ENCODE measurements at places on chromosomes 11 and 22. TPM values are rescaled to one million over a fixed set of nuclear protein-coding genes. Genes with fewer than 3 reads are reported as not detected.

GRCh38 chr11:114392735-114393667, 7.3 kb downstream of the C11orf71 start:
- DNase-seq = no peak

GRCh38 chr22:35312198-35313059, 12.7 kb downstream of the TOM1 start:
- DNase-seq = peak; percentile 83

SPI1 gene
- polyA plus RNA-seq = 3.3 TPM

DNA sequence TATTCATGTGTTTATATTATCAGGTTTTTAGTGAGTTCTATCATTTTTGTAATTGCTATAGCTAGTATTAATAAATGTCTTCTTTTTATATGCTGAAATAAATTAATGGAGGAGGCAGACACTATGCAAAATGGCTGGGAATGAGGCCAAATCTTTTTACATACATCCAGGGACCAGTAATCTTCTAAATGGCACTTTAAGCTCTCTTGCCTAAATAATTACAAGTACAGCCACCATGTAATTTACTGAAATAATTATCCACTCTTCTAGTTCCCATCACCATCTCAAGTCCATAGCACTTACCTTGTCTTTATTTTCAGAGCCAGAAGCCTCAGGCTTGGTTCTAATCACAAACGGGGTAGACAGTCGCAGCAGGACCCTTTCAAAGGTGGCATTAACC, 79.1 kb downstream of the GUCY1A2 start:
- no peak for DNase-seq

DNA sequence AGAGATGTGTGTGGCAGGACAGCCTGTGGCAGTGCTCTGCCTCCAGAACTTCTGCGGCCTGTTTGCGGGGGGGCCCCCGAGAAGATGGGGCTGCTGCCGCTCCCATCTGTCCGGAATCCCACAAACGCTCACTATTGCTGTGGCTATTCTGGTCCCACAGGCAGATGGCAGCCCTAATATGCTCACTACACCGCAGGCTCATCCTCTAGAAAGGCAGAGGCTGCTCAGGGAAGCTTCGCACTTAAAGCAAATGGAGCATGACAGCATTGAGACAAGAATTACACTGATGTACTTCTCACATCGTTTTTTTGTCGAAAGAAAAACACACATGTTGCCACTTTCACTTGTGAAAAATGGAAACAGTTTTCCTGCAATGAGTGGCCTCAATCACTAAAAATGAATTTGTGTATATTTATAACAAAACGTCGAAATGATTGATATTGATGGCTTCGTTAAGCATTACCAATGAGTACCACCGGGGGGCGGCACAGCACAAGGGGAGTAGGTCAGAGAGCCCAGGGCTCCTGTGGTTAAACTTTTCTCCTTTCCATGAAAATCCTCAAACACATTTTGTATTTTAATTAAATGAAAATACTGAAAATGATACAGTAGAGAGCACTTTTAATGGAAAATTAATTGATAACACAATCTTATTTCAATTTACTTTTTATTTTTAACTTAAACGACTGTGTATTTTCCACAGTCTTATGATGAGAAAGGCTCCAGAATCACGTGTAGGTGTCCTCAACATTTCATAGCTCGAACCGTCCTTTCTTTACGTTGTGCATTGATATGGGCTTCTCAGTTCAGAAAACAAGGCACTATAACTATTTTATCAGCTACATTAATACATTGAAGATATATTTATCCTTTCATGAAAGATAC, 69.1 kb downstream of the CTTN start:
- DNase-seq = peak; percentile 77

CRYBB3 gene
- polyA plus RNA-seq = not detected

GRCh38 chr22:28934026-28934425, 50.7 kb downstream of the ZNRF3 start:
- DNase-seq = no peak

DNA sequence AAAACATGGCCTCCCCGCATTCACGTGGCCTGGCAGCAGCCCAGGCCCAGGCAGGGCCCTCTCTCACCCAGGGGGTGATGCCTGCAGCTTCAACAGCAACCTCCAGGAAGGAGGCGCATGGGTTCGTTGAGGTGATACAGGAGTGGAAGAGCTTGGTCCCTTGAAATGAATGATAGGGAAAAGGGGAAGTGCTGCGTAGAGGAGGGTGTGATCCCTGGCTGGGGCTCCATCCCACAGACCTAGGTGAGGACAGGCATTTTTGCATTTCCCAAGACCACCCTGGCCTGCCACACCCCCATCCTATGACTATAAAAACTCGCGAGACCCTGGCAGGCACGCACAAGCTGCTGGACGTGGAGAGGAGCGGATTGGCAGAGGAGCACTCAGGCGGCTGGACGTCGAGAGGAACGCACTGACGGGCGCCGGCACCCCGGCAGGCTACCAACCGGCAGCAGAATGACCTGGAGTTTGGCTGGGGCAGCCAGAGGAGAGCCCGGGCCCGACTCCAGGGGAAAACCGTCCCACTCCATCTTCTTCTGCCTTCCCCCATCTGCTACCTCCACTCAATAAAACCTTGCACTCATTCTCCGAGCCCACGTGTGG, 32.6 kb downstream of the RTN4R start:
- no peak for DNase-seq

DNA sequence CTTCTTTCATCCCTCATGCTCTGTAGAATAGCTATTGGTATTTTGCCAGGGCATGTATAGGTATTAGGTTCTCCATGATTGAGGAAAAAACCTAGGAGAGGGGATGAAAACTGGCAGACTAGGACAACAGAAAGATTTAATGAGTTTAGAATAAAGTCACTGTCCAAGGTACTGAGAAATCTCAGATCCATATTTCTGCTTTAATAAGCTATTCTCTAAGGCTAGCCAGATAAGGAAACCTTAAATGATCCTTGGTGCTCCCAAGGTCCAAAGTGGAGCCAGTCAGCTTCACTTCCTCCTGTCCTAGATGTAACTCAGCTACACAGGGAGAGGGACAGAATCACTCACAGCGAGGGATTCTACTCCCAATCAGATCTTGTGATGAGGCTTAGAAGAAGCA, 13.7 kb upstream of the CSNK2A3 start:
- DNase-seq = no peak

RAB36 gene
- 5.3 TPM for polyA plus RNA-seq

- DNase-seq = no peak
Measured at GRCh38 chr11:30798547-30799236, 212.5 kb upstream of the MPPED2 start.

GRCh38 chr22:45009606-45010531, at the start of gene PHF21B:
TSS of gene PHF21B (minus strand) at chr22:45010005. CDS start at chr22:45009549, 456 bp downstream.
- DNase-seq = peak; percentile 83

- peak; percentile 68 for DNase-seq
Measured at GRCh38 chr11:129950101-129951091, 52.2 kb downstream of the PRDM10 start.

RASD2 gene
- polyA plus RNA-seq = 12.7 TPM

HTR3B gene
- 0.42 TPM for polyA plus RNA-seq

GRCh38 chr11:83778596-83778995, 492.4 kb upstream of the CCDC90B start:
- DNase-seq = no peak

KRTAP5-7 gene
- polyA plus RNA-seq = not detected

HEPN1 gene
- not detected for polyA plus RNA-seq

- DNase-seq = peak; percentile 56
Measured at GRCh38 chr11:45332276-45332934, 46.3 kb upstream of the SYT13 start.

DNA sequence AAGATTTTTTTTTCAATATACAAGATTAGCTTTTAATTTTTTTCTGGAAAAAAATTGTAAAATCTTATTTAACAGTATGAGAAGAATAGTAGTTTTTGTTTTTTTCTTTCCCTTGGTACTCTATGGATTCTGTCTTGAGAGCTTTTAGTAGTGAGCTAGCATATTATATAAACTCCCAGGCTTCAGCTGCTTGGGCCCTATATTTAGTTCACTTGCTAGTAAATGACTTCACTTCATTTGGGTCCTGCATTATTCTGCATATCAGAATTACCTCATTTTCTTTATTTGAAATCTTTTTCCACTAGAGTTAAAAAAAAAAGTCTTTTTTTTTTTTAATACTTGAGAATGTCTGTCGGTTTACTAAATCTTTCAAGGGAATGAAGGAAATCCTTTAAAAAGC, 33.1 kb downstream of the HIPK3 start:
- no peak for DNase-seq

SMTNL1 gene
- 0.19 TPM for polyA plus RNA-seq

- DNase-seq = no peak
Measured at GRCh38 chr11:59183771-59184170, 11.8 kb downstream of the DTX4 start.

DNA sequence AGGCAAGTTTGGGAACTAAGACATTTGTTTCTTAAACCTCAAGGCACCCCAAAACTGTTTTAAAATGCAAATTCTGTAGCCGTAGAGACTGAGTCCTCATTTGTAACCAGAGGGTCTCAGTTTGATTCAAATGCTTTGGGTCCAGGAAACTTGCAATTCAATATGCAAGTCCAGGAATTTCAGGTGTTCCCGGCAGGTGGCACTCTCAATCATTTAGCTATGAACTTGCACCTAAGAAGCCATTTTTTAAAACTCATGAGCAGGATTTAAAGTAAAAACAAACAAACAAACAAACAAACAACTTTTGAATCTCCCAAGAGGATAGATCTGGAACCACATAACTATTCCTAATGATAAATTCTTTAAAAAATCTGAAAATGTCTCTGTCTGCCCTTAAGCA, 8.7 kb upstream of the ABTB2 start:
- DNase-seq = no peak

- DNase-seq = no peak
Measured at GRCh38 chr11:73415854-73416615, 39.8 kb downstream of the RELT start.

- no peak for DNase-seq
Measured at GRCh38 chr11:106186630-106187029, 109.2 kb downstream of the AASDHPPT start.

- DNase-seq = no peak
Measured at GRCh38 chr11:58006940-58007339, 16.7 kb upstream of the OR9Q1 start.

CLCF1 gene
- 6.5 TPM for polyA plus RNA-seq

PKP3 gene
- 89.5 TPM for polyA plus RNA-seq

POU2AF3 gene
- 9.9 TPM for polyA plus RNA-seq

GRCh38 chr22:38846412-38846811, 2.6 kb upstream of the NPTXR start:
- DNase-seq = no peak

DNA sequence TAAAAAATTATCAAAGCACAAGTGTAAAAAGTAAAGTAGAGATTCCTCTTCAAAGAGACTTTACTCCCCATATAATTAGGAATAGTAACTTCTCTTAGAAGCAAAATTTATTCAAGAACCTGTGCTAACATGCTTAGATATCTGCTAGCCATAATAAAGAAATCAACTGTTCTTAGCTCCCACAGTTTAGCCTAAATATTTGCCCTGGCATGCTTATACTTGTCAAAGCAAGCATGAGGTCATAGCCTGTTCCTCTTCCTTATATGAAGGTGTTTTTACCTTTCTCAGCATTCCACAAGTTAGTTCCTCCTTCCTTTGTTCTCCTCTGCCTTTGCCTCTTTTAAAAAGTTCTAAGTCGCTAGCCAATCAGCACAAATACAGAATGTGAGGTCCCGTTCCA, 30.3 kb downstream of the RIC3 start:
- no peak for DNase-seq

GRCh38 chr11:83061883-83062282, 9.8 kb downstream of the RAB30 start:
- DNase-seq = no peak

DNA sequence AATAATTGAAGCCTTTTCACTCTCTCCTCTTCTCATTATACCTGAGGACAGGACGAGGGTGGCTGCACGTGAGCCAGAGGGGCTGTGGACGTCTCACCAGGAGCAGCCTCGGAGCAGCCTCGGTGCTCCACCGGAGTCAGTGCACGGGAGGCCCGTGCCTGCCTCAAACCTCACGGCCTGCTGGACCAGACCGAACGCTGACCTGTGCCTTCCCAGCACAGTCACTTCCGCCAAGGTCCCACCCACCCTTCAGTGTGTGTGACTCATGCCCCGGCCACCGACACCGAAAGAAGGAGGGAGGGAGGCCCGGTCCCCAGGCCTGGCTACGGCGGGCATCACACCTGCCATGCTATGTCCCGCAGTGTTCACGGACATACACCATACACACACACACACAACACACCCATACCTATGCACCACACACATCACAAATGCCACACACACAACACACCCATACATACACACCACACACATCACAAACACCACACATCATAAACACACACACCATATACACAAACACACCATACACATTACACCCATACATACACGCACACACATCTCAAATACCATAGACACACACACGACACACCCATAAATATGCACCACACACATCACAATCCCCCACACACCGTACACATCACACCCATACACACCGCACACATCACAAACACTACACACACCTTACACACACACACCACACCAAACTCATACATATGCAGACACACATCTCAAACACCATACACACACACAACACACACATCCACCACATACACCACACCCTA, 1506.5 kb downstream of the TBC1D22A start:
- peak; percentile 44 for DNase-seq

DNA sequence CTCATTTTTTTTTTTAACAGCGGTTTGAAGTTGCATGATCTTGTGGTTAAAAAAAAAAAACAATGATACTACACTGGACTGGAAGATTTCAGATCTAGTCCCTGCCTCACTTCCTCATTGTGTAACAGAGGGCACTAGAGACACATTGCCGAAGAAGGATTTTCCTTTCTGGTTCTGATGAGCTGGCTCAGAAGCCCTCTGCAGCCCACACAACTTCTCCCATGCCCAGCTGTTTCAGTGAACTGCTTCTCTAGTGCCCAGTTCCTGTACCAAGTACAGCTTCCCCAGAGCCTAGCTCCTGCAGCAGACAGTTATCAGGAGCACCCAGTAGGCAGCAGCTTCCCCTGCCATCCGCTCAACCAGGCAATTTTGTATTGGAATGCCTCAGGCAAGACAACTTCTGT, 29.5 kb upstream of the ANO5 start:
- DNase-seq = no peak

DNA sequence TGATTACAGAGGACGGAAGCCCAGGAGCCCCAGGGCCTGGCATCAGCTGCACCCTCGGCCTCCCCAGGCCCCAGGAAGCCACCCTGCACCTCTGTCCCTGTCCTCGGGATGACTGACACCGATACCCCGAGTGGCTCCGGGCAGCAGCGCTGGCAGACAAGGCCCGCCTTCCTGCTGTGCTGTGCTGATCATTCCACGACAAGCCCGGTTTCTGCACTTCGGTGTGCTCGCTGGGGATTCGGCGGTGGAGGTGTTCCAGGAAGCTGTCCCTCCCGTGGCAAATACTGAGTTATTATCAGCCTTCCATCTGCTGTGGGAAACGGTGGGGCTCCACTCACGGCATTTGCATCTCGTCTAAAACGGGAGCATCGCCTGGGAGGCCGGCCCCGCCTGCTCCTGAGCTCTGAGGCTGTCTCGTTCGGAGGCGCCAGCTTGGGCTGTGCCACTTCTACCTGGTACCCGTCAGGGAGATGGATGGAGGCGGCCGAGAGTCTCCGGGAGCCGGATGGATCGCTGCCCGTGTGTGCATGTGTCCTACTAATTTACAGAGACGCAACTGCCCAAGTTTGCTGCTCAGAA, 506.1 kb downstream of the BRD1 start:
- DNase-seq = no peak

- no peak for DNase-seq
Measured at GRCh38 chr11:10938650-10939387, 81.0 kb upstream of the ZBED5 start.

PRODH gene
- polyA plus RNA-seq = 27.9 TPM
